ENCODE measurements at places on chromosomes 1 and 21. TPM values are rescaled to one million over a fixed set of nuclear protein-coding genes. Genes with fewer than 3 reads are reported as not detected.

- no peak for DNase-seq
Observed at GRCh38 chr1:168958562-168959289, 147.8 kb upstream of the ATP1B1 start.

DNA sequence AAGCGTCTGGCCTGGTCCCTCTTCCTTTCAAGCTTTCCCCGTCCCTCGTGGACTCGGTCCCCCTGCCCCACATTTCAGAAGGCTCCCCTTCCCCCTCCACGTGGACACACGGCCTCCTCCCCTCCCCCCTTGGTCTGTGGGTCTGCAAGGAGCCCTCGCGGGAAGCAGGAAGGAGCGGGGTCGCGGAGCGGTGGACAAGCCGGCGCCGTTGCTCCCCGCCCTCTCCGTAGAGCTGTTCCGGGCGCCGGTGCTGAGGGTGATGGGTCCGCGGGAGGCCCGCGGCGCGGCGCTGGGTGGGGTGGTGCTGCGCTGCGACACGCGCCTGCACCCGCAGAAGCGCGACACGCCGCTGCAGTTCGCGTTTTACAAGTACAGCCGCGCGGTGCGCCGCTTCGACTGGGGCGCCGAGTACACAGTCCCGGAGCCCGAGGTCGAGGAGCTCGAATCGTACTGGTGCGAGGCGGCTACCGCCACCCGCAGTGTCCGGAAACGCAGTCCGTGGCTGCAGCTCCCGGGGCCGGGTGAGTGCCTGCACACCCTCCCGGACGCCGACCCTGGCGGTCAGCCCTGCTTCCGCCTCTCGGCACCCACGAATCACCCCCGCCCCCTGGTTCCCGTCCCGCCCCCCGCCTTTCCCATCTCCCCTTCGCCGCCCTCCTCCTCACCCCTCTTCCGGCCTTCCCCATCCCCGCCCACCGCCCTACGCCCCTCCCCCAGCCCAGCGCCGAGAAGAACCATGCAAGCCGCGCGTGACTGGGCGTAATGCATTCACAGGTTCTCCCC, 5.3 kb downstream of the FCRLB start:
- peak; percentile 83 for DNase-seq

GRCh38 chr1:93716941-93717368, 35.3 kb upstream of the BCAR3 start:
- no peak for DNase-seq

The MCOLN3 gene
- total RNA-seq = 2.1 TPM

The KCNJ9 gene
- not detected for total RNA-seq

The ZMYND12 gene
- 0.44 TPM for total RNA-seq

DNA sequence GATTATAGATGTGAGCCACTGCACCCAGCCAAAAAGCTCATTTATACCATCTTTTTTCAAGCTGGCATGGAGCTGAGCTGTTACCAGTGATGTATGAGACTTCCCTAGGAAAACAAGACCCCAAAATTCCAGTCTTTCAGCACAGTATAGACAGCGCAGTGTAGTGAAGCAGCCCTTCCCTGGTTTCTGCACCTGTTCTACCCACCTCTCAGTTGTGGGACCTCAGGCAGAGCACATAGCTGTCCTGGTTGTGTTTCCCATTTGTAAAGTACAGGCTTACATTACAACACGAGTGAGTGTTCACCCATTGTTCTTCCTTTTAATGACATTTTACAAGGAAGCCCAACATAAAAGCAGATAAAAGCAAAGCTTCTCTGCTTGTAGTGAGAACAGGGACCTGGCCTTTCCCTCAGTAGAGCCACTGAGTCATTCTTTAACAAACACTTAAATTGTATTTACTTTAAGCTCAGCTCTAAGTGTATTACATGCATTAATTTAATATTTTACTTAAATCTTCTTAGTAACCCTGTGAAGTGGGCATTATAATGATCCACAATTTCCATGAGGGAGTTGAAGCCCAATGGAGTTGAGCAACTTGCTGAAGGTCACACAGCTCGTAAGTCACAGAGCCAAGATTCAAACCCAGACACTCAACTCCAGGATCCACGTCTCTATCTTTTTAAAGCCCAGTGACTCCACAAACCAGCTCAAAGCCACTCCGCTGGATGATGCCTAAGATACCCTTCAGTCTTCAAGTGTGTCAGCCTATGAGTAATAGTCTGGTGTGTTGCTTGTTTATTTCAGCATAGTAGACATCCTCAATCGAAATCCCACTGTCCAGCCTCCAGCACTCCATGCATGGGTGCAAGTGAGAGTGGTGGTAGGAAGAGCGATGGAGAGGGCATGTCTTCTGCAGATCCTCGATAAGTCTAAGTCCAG, 40.5 kb upstream of the CAPZB start:
- no peak for DNase-seq

The AJAP1 gene
- total RNA-seq = not detected

DNA sequence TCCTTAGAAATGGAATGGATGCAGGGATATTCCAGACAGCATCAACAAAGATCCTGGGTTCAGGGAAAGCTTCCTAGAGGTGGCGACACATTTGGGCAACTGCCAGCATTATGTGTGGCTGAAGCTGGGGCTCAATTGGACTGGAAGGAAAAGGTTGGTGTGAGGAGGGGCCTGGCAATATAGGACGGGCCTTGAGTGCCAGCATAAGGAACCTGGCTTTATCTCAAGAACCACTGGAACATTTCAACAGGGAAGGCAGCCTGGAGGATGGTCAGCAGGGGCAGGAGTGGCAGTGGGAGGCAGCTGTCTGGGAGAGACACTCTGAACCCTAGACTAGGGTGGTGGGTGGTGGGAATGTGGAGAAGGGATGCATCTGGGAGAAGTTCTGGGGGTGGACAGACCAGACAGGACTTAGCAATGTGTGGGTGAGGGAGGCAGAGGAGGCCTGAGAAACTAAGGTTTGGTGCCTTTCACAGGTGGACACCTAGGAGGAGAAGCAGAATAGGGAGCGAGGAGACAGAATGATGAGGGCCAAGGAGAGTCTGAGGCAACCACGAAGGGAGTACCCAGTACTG, 3.5 kb downstream of the SH3BGRL3 start:
- DNase-seq = no peak

GRCh38 chr1:79322511-79323027, 316.0 kb upstream of the ADGRL4 start:
- DNase-seq = no peak

DNA sequence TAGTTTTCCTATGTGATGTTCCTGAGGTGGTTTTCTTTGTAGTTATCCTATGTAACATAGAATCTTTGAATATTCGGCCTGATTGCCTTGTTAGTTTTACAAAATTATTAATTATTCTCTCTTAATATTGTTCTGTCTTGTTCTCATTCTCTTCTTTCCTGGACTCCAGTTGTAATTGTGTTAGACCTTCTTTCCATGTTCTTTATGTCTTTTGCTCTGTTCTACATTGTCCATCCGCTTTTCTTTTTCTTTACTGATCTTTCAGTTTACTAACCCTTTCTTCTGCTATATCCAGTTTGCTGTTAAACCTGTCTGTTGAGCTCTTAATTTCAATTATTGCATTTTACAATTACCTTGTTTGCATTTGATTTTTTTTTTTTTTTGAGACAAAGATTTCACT, 89.3 kb downstream of the PEX14 start:
- DNase-seq = no peak

The FRRS1 gene
- total RNA-seq = 4.6 TPM

DNA sequence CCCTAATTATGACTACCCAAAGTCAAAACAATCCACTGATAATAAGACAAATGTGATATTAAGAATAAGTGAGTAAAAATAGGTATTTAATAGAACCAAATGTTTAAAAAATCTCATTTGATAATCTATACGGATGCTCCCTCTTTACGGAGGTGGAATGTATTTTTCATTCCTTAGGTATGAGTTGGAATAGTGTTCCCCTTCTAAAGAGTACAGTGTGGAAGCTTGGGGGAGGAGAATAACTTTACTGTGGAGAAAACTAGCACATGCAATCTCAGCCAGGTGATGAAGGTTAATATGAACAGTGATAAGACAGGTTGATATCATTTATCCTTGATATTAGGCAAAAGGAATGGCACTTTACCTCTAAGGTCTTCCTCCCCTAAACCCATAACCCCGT, 74.6 kb downstream of the GPR88 start:
- DNase-seq = no peak

GRCh38 chr1:216896146-216896545, 172.9 kb upstream of the ESRRG start:
- DNase-seq = no peak

- DNase-seq = no peak
Observed at GRCh38 chr21:35420656-35421055, 371.6 kb upstream of the RUNX1 start.

- no peak for DNase-seq
Observed at GRCh38 chr1:54663725-54664124, 22.1 kb downstream of the MROH7 start.

DNA sequence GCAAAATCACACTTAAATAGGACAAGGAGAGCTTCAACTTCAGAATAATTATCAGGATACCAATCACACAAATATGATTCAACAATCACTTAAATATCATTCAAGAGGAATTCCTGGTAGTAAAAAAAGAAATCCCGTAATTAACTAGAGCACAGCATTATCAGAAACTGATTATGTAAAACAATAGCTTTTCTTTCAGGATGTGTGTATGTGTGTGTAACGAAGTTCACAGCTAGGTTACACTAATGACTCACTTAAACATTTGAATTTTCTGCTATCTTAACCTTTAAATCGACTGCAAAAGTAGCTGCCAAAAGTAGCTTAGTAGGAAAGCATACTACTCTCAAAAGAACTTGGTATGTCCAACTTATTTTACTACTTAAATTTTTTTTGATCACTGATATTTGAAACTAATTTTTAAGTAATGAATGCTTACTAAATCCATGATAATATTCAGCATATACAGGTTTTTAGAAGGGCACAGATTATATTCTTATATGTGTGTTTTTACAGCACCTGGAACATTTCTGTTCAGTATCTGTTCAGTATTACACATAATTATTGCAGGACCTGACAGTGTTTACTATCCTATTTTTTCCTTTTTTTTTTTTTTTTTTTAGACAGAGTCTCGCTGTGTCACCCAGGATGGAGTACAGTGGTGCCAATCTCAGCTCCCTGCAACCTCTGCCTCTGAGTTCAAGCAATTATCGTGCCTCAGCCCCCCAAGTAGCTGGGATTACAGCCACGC, 4.2 kb downstream of the RERE start:
- DNase-seq = no peak

- DNase-seq = no peak
Observed at GRCh38 chr1:52662645-52663313, 29.8 kb downstream of the SHISAL2A start.

- no peak for DNase-seq
Observed at GRCh38 chr21:44057960-44058651, 46.0 kb downstream of the TRAPPC10 start.

DNA sequence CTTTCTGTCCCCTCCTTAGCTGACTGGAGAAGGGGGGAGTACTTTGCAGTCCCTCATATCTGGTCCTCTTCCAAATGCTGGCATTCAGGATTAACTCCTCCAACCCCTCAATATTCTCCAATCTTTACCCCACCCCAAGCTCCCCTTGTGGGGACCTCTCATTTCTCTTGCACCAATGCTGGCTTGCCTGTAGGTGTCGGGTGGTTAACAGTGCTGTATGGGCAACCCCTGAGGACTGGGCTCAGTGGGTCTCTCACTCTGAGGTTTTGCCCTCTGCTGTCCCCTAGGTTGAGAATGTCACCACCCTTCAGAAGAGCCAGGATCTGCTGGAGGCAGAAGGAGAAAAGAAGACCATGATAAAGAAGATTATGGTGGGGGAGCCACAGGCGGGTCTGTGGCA, 27.0 kb downstream of the MROH7 start:
- no peak for DNase-seq

DNA sequence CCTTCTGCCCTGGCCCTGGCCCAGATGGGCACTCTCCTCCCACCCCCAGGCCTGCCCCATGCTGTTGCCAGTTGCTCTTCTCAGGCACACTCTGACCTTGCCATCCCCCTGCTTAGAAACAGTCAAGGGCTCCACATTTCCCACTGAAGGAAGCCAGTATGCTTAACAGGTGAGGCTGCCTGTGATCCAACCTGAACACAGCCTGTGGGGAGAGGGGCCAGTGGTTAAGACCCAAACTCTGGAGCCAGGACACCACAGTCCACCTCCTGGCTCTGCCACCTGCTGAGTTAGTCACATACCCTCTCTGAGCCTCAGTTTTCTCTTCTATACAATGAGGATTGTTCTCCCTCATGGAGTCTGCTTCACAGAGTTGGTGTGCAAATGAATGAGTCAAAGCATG, 526.9 kb downstream of the MATN1 start:
- no peak for DNase-seq

DNA sequence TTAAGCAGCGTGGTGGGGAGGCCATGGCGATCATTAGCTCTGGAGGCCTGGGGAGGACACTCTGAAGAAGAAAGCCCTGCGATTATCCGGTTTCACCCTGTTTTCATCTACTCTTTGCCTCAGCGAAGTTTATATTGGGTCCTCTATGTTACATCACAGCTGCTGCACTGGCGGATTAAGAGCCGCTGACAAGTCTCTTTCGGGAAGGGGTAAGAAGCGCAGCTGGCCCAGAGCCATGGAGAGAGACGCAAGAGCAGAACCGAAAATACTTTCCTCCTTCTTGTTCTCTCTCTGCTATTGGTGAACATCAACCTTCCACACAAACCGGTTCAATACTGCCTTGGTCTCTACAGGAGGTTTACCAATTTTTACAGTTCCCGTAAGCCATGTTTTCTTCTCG, 291.5 kb downstream of the FAM72C start:
- no peak for DNase-seq

- no peak for DNase-seq
Observed at GRCh38 chr1:52028328-52028727, 5.3 kb downstream of the KTI12 start.

The CALML6 gene
- total RNA-seq = not detected

- no peak for DNase-seq
Observed at GRCh38 chr1:228803421-228803820, 68.1 kb downstream of the RHOU start.

The SAMSN1 gene
- 125 TPM for total RNA-seq

DNA sequence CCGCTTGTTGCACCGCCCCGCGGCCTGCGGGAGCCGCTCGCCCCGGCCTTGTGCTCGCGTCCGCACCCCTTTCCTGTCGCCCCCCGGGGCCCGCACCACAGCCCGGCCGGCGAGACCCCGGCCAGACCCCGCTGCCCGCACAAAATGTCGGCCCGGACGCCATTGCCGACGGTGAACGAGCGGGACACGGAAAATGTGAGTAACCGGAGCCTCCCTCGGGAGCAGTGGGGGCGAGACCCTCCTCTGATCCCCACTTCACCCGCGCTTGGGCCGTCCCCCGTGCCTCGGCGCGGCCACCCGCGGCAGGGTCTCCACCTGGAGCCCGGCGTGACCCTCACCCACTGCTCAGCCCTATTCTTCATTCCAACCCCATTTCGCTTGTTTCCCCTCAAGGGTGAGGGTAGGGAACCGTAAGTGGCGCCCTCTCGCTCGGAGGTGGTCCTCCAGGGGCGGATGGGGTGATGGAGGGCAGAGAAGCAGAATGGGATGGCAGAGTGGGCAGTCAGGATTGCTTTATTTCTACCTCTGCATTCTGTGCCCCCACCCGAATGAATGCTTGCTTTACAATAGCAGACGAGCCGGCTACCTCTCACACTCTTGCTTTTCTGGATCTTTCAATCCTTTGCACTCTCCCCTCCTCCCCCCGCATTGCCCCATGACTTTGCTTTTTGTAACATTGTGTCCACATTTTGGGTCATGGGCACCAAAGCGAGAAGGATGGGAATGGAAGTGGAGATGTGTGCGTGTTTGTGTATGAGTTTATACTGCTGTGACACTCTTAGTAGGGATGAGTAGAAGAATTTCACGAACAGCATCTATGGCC, 954 bp downstream of the MARK1 start:
- DNase-seq = peak; percentile 28
